ENCODE measurements at places on chromosomes 12 and 14. TPM values are rescaled to one million over a fixed set of nuclear protein-coding genes. Genes with fewer than 3 reads are reported as not detected.

The PLD4 gene
- polyA plus RNA-seq: 5.1 TPM

The ART4 gene
- 0.22 TPM for polyA plus RNA-seq

The TPPP2 gene
- polyA plus RNA-seq: 3.6 TPM

GRCh38 chr14:31286456-31287293 is 79.1 kb upstream of the HECTD1 start:
- no peak for DNase-seq

DNA sequence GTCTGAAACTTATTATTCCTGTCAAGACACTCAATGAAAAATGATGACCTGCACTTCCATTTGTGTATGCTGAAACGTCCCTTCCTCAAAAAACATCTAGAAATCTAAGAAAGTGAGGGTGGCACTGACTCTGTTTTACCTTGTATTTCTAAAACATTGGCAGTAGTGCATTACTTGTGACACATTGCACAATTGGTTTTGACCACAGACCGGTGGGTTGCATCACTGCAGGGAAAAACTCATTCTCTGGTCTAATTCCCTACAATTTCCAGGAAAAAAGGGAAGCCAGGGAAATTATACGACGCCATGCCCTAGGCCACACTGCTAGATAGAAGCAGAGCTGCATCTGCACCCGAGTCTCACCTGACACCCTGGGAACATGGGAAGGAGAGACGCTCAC is 156.7 kb downstream of the NTF3 start:
- no peak for DNase-seq

The DAZAP2 gene
- 294 TPM for polyA plus RNA-seq

DNA sequence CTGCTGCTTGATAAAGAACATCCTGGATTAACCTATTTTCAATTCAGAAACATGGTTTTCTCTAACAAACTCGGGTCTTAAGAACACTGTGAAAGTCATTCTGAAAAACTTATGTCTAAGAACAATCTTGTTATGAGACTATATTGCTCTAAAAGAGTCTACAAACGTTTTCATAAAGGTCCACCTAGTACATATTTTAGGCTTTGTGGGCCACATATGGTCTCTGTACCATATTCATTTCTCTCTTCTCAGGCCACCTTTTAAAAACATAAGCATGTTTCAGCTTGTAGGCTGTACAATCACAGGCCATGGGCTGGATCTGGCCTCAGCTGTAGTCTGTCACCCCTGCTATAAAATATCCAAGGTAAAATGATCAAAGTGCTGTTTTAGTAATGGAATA is 39.9 kb downstream of the PPP4R3A start:
- DNase-seq: no peak

DNA sequence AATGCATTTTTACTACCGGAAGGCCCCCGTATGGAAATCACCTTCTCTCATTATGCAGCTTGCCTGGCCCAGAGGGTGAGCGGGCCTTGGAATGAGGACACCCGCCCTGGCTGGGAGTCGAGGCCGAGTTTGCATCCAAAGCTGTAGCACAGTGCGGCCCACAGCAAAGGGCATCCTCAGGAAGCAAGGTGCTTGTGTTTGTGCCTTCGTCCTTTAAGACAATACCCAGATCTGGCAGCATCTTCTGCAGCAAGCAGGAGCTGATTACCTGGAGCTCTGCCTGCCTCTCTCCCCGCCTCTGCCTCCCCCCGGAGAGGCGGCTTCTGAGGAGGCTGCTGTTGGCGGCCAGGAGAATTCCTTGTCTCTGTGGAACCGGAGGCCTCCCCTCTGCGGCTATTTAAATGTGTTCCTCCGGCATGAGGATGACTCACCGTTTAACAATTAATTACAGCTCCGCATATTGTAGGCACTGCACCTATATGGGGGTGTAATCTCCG is 145.3 kb downstream of the CACNA1C start:
- DNase-seq: no peak

The CPM gene
- polyA plus RNA-seq: 23.3 TPM

- DNase-seq: no peak
Observed at GRCh38 chr12:49377386-49377785, 10.1 kb downstream of the SPATS2 start.

The NINJ2 gene
- polyA plus RNA-seq: 2.0 TPM

DNA sequence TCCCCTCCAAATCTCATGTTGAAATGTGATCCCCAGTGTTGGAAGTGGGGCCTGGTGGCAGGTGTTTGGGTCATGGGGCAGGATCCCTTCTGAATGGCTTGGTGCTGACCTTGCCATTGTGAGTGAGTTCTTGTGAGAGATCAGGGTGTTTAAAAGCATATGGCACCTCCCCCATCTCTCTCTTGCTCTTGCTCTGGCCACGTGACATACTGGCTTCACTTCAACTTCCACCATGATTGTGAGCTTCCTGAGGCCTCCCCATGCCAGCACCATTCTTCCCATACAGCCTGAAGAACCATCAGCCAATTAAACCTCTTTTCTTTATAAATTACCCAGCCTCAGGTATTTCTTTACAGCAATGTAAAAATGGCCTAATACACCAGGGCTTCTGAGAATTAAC is 79.8 kb upstream of the C14orf132 start:
- DNase-seq: no peak

The DHH gene
- 0.44 TPM for polyA plus RNA-seq

GRCh38 chr12:117279606-117280005 is 81.8 kb downstream of the NOS1 start:
- no peak for DNase-seq

DNA sequence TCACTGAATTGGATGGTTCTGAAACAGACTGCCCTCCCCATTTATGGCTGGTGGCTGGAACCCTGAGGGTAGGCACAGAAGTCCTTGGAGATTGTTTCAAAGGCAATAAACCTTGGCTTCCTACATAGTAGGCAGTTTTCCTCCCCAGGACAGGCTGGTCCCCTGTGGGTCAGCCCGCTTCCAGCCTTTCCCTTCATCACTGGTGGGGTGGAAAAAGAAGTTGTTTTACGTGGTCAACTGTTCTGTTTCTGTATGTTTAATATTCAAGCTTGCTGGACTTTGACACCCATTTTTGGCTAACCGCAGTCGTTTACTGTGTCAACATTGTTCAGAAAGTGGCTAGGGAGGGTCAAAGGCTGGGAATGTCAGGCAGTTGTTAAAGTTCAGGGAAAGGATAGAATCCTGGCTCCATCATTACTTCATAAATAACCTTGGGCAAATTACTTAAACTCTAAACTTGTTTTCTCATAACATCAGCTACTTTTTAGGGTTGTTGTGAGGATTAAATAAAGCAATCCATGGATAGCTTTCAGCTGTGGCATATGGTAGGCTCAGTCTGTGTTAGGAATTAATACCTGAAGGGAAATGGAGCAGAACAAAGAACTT is 2.4 kb downstream of the KLHDC2 start:
- no peak for DNase-seq

The GNG2 gene
- polyA plus RNA-seq: 62.2 TPM

The SLC38A2 gene
- polyA plus RNA-seq: 236 TPM

DNA sequence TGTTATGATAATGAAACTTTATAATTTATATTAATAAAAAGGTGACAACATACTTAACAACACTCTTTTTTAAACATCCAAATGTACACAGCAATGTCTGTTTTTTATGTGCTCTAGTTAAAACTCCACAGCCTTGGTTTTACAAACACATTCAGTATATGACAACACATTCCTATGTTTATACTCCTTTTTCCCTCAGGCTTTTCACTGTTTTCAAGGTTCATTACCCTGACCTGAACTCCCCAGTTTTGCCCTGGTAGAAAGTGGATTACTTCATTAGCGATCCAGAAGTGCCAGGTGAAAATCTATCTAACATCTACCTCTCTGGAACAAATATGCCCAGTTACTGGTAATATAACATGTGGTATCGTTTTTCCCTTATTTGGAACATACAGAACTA is 340.2 kb upstream of the DDHD1 start:
- peak; percentile 36 for DNase-seq

DNA sequence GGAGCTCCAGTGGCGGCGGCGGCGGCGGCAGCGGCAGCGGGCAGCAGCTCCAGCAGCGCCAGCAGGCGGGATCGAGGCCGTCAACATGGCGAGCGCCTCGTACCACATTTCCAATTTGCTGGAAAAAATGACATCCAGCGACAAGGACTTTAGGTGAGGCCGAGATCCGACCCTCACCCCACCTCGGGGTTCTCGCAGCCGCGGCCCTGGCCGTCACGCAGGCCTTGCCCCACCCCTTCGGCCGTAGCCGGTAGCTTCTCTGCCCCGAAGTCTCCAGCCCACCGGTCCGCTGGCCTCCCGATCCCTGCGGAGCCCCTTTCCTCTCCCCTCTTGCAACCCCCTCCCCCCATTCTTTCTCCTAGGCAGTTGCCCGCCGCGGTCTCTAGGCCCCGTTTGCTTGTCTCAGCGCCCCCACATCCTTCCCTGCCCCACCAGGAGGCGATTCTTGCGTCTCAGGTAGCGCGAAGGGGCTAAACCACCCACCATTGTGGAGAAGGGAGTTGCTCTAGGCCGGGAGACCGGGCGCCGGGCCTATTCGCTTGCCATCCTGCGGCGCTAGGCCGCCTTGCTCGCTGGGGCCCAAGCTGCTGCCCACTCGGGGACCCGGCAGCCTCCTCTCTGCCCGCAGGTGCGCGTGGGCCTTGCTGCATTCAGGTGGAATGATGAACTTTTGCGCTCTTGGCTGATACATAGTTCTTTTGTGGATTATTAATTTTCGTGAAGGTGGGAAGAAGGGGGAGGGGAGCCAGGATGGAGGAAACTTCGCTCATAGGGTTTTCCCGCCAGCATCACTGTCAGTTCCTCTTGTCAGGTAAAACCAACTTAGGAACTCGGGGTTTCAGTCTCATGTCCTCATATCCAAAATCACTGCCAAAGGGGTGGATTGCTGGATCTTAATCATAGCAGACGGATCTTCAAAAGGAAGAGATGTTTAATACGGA is 745 bp downstream of the CAND1 start:
- peak; percentile 43 for DNase-seq

DNA sequence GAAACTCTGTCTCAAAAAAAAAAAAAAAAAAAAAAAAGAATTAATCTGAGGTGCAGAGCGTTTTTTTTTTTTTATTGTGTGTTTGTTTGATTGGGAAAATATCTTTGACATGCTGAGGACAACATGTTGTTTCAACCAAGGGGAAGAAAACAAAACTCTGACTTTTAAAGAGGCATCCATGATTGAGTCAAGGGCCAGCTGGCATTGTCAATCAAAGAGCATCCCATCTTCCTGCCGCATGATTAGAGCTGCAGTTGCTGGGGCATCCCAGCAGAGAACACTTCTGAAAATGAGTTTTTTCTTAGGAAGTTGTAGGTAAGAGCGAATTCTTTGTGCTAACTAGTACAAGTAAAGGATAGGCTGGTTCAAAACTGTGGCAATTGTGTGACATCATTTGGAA is 200.9 kb upstream of the DAAM1 start:
- no peak for DNase-seq

DNA sequence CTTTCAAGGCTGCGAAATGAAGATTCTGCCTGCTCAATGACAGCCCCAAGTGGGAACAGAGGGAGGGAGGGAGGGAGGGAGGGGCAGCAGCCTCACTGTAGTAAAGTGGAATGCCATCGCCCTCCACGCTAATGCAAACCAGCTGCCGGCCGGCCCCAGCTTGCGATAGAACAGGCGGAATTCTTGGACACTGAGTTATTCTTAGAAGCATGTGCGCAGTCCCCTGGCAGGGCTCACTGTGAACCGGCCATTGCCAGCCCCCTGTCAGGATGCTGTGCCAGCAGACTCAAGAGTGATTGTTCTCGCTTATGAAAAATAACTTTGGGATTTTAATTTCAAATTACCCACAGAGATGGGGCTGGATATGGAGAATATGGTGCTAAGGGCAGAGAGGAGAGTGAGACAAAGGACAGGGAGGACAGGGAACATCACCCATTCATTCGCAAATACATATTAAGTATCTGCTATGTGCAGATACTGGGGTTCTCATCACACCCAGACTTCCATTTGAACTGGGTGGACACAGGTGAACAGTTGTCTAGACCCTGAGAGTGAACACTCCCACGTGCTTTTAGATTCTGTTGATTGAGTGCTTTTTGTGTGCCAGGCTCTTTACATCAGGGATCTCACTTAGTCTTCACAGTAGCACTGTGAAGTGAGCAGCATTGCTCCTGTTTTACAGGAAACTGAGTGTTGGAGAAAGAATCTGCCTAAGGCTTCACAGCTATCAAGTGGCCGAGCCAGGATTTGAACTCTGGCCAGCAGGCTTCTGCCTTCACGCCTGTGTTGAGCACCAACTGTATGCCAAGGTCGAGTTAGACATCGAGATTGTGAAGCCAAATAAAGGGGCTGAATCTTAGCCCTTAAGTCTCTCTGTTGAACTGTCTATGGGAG is 192.9 kb downstream of the C12orf75 start:
- no peak for DNase-seq

All from renal cortex interstitium (tissue), 15 donors.